Pancreas (tissue), 10 donors: ENCODE measurements at places on chromosomes 5 and 9. TPM values are rescaled to one million over a fixed set of nuclear protein-coding genes. Genes with fewer than 3 reads are reported as not detected.

DNA sequence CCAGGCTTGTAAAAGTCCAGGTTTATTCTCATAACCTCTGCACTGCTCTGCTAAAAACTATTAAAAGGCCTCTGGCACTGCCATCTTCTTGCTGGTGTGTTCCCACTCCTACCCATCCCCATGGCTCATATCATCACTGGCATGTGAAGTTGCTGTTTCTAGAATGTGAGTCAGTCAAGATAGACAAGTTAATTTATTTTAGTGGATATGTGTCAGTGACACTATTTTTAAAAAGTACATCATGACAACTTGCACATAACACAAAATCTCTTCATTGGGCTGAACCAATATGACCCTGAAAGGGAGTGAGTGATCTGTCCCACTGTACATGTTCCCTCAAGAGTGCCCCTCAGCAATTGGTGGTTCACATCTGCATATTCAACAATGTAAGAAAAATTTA is 299.7 kb downstream of the NFIB start:
- no peaks in the 10 kb centered on the region for H3K4me1 ChIP-seq
- no peak overlapping the region for H3K4me3 ChIP-seq
- H3K27ac ChIP-seq = no peak overlapping the region
- no peaks in the 10 kb centered on the region for H3K36me3 ChIP-seq
- no peak for DNase-seq

GRCh38 chr5:128920345-128921215 is 44.7 kb upstream of the SLC27A6 start:
- no peaks in the 10 kb centered on the region for H3K36me3 ChIP-seq
- no peak for DNase-seq
- H3K27me3 ChIP-seq = no peaks in the 10 kb centered on the region
- H3K4me1 ChIP-seq = no peaks in the 10 kb centered on the region

- peak overlapping the region; percentile 93 for H3K4me3 ChIP-seq
- H3K36me3 ChIP-seq = no peaks in the 10 kb centered on the region
- peak; percentile 38 for DNase-seq
- peak overlapping the region; percentile 97 for H3K27ac ChIP-seq
- H3K27me3 ChIP-seq = no peaks in the 10 kb centered on the region
Measured at GRCh38 chr5:32443541-32444430, 754 bp downstream of the ZFR start.

- H3K36me3 ChIP-seq = no peaks in the 10 kb centered on the region
- no peaks in the 10 kb centered on the region for H3K27me3 ChIP-seq
- no peak overlapping the region for H3K27ac ChIP-seq
- DNase-seq = no peak
- peaks cover 6% of the 10 kb centered on the region for H3K4me1 ChIP-seq
Measured at GRCh38 chr5:139167952-139168720, 30.0 kb downstream of the SIL1 start.

DNA sequence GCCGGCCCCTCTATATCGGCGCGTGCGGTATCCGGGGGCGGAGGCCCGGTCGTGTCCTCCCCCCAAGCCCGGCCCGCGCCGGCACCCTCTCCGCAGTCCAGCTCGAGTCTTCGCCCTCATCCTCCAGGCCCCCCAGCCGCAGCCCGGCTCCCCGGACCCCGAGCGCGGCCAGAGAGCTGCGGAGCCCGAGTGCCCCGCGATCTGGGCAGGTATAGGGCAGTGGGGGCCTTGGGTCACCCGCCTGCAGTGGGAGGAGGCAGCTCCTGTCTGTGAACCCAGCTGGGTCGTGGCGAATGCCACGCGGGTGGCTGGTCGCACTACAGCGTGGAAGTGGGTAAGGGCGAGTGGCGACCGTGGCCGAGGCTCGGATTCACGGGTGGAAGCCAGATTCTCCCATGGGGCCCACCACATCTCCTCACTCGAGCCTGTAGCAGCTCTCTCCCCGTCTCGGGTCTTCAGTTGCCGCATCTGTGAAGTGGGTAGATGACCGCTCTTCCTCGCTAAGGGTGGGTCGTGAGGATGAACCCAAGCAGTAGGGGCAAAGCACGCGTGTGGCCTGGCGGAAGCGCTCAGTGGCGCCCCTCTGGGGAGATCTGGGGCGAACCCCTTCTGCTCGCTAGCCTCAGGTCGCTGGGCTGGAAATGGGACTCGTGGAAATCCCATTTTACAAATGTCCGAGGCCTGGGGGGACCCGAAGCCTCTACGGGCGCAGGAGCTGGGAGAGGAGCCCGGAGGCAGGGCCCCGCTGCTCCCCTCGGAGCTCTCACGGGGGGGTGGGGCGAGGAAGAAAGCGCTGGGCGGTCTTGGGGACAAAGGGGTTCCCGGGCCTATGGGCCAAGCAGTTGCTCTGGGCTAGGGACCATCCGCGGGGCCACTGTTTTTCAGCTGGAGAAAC is 1.9 kb downstream of the NR5A1 start:
- no peaks in the 10 kb centered on the region for H3K36me3 ChIP-seq
- no peak overlapping the region for H3K4me3 ChIP-seq
- H3K27ac ChIP-seq = no peak overlapping the region
- H3K27me3 ChIP-seq = peaks cover 23% of the 10 kb centered on the region
- no peak for DNase-seq

DNA sequence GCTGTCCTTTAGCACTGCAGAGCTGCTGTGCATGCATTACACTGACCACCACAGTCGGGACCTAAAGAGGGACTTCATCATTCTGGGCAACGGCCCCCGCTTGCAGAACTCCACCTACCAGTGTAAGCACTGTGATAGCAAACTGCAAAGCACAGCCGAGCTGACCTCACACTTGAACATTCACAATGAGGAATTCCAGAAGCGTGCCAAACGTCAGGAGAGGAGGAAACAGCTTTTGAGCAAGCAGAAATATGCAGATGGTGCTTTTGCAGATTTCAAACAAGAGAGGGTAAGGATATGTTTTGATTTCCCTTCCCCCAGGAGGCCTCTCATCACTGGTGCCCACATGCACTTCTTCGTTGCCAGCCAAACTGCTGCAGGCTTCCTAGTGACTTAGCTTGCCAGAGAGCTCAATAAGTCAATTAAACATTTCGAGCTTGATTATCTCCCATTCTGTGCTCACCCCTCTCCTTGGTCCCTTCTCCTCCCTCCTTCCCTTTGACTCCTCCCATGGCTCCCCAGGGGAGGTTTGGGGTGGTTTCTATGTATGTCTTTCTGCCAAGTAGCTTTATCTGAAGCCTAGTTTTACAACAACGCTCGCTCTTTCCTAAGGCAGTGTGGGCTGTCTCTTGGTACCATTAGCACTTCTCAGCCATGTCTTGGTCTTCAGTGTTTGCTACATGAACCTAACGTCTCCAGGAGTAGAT is 66.7 kb downstream of the ZNF462 start:
- no peak overlapping the region for H3K4me3 ChIP-seq
- DNase-seq = no peak
- no peaks in the 10 kb centered on the region for H3K4me1 ChIP-seq
- H3K27me3 ChIP-seq = no peaks in the 10 kb centered on the region
- no peaks in the 10 kb centered on the region for H3K36me3 ChIP-seq
- H3K27ac ChIP-seq = no peak overlapping the region

DNA sequence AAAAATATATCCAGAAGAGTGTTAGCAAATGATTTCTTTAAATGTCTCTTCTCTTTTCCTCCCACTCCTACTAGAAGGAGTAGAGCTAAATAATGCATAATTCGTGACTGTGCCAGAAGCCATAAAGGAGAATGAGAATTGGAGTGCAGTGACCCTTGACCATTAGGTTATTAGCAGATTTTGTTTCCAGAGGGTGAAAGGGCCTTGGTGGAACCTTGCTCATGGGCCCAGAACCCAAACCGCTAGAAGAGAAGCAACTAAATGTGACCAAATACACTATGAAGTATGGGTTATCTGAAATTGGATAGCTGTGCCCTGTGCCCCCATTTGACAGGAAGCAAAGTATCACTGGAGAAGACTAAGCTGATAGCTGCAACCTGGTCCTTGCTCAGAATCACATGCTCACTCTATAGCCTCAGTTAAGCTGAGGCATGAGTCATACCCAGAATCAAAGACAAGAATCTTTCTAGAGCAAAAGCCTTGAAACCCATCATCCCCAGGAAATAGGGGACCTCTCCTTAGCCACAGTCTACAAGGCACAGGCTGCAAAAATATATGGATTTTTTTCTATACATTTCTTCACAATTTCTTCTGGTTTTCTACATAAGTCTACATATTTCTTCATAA is 36.3 kb downstream of the CAPSL start:
- DNase-seq = no peak
- no peak overlapping the region for H3K4me3 ChIP-seq
- H3K27me3 ChIP-seq = no peaks in the 10 kb centered on the region
- no peak overlapping the region for H3K27ac ChIP-seq

GRCh38 chr5:2039180-2039531 is 156.4 kb upstream of the IRX4 start:
- H3K27me3 ChIP-seq = no peaks in the 10 kb centered on the region
- no peaks in the 10 kb centered on the region for H3K36me3 ChIP-seq
- no peak overlapping the region for H3K27ac ChIP-seq
- no peak overlapping the region for H3K4me3 ChIP-seq
- no peaks in the 10 kb centered on the region for H3K4me1 ChIP-seq

DNA sequence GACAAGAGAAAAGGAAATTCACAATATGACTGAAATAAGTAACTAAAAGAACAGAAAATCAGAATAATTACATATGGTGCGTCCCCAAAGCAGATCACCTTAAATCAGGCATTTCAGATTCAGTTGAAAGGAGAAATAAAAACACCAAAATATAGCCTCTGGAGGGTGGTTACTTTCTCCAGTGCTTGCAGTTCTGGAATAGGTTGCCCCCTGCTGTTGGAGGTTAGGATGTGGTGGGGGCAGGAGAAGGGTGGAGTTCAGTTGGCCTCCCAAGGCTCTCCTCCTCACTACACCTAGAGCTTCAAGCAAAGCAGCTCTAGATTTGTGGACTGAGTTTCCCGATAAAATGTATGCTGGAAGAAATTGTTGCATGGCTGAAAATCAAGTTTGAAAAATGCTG is 338.2 kb upstream of the TLE4 start:
- no peak overlapping the region for H3K4me3 ChIP-seq
- no peak overlapping the region for H3K27ac ChIP-seq
- DNase-seq = no peak
- no peaks in the 10 kb centered on the region for H3K36me3 ChIP-seq
- H3K4me1 ChIP-seq = no peaks in the 10 kb centered on the region
- no peaks in the 10 kb centered on the region for H3K27me3 ChIP-seq

DNA sequence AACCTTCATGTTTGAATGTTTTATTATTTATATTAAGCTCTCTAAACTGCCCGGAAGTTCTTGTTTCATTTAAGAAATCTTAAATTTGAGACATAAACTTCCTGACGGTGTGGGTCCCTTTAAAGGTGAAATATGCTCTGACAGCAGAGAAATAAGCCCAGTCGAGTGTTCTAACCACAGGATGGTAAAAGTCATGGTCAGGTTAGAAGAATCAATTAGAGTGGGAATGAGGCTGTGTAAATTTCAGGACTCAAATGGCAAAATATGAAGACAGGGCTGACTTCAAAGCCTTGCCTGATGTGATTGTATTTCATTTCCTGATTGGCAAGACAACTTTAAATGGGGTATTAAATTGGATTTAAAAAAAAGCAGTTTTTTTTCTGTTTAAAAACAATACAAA is 432.9 kb upstream of the BRINP1 start:
- H3K36me3 ChIP-seq = no peaks in the 10 kb centered on the region
- no peaks in the 10 kb centered on the region for H3K4me1 ChIP-seq
- DNase-seq = no peak
- no peak overlapping the region for H3K4me3 ChIP-seq

GRCh38 chr5:145981589-145982571 is 45.5 kb downstream of the SH3RF2 start:
- DNase-seq = no peak
- peaks cover 52% of the 10 kb centered on the region for H3K4me1 ChIP-seq
- no peaks in the 10 kb centered on the region for H3K27me3 ChIP-seq
- H3K4me3 ChIP-seq = no peak overlapping the region

The LAMC3 gene
- 2.1 TPM for total RNA-seq

The FAM200C gene
- total RNA-seq = 0.79 TPM
